ENCODE measurements at places on chromosomes 7 and 10.

DNA sequence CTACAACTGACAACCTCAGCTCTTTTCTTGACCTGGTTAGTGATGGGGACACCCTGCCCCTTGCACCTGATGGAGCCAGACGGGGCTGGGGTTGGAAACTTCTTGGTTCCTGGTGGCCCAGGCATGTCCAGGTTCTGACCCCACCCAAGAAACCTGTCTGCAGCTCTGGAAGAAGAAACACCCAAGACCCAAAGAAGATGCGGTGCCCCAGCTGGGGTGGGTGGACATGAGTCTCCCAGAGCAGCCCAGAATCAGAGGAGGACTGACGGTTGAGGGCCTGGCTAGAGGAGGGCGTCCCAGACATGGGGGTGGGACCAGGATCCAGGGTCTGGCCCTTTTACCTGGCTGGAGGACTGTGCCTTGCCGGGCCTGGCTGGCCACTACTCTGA, 202.4 kb downstream of the GLRX3 start:
- no peak for DNase-seq

DNA sequence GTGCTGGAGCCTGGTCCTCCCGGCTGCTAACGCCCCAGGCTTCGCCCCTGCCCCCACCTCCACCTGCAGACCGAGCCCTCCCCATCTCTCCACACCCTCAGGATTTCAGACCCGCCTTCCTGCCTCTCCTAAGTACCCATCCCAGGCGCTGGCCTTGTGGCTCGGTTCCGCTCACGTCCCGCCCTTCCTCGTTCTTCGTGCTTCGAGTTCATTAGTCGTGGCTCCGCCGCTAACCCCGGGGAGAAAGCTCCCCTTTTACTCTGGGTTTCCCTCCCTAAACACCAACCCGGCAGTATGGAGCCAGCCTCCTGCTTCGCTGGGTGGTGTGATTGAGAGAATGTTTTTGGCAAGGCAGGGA, 11.2 kb downstream of the EMX2 start:
- DNase-seq = no peak

GRCh38 chr7:158491094-158491493, 96.5 kb downstream of the PTPRN2 start:
- no peak for DNase-seq

DNA sequence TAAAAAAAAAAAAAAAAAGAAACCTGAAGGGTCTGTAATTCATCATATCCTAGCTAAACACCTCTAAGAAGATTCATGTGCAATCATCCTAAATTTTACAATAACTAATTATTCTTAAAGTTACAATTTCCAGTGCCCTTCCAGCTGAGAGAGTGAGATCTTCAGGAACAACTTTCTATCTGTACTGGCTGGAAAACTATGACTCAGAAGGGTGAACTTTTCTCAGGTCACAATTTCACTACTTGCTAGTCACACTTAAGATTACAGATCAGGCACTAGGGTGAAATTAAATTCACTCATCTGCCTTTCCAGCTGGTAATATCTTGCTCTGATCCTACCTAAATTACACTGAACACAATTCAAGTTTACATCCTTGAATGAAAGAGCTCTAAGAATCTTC, 158.8 kb downstream of the ANK3 start:
- DNase-seq = no peak

GRCh38 chr10:118028619-118029018, 18.1 kb downstream of the RAB11FIP2 start:
- DNase-seq = no peak

DNA sequence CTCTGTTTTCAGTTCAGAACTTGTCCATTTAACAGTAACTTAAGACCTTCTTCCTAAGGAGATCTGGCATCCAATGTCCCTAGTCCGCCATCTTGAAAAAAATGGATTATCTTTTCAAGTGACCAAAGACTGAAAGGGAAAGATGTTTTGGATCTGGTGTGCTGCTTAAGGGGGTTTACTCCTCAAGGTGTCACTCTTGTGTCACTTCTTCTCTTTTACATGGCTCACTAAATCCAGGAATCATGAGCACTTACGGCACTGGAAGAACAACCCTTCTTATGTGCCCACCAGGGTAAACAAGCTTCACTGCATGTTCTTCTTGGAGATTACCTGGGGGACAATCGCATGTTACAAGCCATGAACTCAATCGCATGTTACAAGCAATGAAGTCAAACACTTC, 43.7 kb downstream of the ANXA8 start:
- DNase-seq = no peak

DNA sequence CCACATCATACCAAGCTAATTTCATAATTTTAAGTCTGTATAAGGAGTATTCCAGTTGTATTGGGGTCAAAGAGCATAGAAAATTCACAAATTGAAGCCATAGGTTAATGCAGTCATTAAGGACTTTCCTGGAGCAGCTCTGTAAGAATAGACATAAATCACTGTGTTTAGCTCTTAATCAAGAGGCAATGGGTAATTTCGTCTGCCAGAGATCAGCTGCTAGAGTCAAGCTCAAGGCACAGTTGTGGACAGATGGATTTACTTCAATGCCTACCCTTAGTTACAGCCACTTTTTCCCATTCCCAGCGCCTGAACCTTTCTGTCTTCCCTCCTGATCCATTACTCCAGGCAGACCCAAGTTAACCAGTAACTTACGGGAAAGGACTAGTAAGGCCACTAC, 40.6 kb upstream of the AGBL3 start:
- no peak for DNase-seq

DNA sequence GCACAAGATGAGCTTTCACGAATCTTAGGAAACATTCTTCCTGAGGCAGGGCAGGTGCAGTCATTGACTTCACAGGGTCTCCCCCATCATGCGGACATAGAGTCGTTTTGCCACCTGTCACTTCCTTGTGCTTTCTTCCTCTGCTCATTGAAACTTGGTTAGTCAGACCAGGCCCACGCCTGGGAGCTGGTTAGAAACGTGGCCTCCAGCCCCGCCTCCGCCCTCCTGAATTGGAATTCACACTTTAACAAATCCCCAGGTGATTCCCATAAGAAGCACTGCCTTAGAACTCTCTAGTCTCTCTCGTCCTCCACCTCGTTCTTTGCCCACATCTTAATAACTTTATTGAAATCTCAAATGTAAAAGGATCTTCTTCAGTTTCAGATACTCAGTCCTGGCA, 265.5 kb upstream of the FZD8 start:
- DNase-seq = no peak

- no peak for DNase-seq
Measured at GRCh38 chr7:157399086-157399687, 62.4 kb downstream of the DNAJB6 start.

All from dermis blood vessel endothelial cell (primary cell).